ENCODE measurements at places on chromosomes 3 and 15.

GRCh38 chr3:27138562-27138961, 230.6 kb downstream of the NEK10 start:
- DNase-seq, result peak; percentile 22

GRCh38 chr3:55765906-55766701, 279.0 kb upstream of the WNT5A start:
- DNase-seq, result no peak

- DNase-seq, result peak; percentile 85
Measured at GRCh38 chr3:12339701-12340480, 51.0 kb downstream of the PPARG start.

DNA sequence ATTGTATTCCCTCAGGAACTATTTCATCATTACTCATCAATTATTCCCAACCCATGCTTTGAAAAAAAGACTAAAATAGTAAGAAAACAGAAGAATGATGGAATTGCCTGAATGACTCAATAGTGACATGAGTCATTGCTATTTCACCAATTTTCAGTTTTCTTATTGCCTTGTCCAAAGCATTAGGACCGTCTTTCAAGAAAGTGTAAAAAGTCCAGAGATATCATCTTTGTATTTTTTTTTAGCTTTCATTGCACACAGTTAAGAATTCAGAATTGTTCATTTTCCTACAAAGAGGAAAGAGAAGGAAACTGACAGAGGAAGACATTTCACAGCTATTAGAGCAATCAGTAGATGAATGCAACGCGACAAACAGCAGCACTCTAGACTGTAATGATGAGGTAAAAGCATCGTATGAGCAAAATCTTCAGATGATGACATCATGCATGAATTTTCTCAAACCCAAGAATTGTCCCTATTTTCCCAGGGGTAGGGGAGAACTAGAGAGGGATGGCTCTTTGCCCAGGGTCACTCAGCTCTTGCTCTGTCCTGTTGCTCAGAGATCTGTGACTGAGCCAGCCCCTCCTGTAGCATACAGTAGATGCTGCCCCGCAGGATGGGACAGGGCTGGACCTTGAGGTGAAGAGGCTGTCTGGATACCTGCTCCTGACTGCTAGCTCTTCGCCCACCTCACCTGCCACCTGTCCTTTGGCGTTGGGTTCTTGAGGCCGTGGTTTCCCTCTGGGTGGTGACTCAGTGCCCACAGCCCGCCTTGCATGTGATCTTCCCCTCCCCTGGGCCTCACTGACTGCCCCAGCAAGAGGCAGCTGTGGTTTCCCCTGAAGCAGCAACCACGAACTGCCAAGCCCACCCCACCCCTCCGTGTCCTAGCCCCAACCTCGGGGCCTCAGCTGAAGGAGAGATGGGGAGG, 84.8 kb downstream of the PPCDC start:
- peak; percentile 76 for DNase-seq

- no peak for DNase-seq
Measured at GRCh38 chr15:80240276-80240675, 11.7 kb downstream of the CTXND1 start.

DNA sequence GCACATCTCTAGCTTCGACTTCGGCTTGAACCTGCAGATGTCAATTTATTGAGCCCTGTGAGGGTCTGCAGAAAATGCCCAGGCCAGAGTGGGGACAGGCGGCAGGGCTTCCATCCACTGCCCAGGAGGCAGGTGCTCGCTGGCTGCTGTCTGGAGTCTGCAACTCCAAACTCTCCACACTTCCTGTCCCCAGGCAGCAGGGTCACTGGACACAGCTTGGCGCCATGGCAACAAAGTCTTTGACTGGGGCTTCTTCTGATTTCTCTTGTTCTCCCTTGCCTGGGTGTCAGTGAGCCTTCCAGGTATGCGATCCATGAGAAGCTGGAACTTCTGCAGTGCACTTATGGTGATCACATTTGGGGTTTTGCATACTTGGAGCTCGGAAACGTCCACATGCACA, 33.5 kb downstream of the SV2B start:
- no peak for DNase-seq

DNA sequence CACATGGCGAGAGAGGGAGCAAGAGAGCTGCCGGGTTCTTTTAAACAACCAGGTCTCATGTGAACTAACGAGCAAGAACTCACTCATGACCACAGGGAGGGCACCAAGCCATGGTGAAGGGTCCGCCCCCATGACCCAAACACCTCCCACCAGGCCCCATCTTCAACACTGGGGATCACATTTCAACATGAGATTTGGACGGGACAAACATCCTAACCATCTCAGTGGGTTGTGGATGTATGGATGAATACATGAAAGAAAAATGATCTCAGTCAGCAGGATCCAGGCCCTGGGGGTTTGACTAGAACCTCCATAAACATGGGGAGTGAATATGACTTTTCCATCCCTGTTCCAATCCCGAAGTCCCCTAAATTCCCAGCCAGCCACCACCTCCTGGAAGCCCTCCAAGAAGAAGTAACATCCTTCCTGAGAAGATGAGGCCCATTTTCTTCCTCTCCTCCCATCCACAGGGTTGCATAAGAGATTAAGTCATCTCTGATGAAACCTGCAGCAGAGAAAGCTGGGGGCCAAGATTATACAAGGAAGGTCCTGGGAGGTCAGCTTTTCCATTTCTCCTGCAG, 9.5 kb downstream of the CAV3 start:
- DNase-seq, result peak; percentile 65

GRCh38 chr3:81439108-81439507, 322.3 kb downstream of the GBE1 start:
- no peak for DNase-seq

DNA sequence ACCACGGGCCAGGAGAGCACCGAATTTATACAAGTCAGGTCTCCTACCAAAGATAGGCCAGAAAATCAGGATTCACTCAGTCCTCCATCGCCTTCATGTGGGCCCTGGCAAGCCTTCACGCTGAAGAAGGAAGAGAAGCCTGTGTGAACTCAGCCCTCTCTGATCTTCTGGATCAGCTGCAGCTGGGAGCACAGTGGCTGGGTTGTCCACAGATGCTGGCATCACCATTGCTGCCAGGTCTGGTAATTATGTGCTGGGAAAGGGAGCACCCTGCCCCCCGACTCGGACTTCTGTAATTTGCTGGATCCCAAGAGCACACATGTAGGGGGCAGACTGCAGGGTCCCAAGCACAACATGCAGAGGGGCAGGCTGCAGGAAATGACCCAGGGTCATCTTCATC, 12.4 kb upstream of the PDE8A start:
- no peak for DNase-seq
